ENCODE measurements at places on chromosomes 11 and 22.

DNA sequence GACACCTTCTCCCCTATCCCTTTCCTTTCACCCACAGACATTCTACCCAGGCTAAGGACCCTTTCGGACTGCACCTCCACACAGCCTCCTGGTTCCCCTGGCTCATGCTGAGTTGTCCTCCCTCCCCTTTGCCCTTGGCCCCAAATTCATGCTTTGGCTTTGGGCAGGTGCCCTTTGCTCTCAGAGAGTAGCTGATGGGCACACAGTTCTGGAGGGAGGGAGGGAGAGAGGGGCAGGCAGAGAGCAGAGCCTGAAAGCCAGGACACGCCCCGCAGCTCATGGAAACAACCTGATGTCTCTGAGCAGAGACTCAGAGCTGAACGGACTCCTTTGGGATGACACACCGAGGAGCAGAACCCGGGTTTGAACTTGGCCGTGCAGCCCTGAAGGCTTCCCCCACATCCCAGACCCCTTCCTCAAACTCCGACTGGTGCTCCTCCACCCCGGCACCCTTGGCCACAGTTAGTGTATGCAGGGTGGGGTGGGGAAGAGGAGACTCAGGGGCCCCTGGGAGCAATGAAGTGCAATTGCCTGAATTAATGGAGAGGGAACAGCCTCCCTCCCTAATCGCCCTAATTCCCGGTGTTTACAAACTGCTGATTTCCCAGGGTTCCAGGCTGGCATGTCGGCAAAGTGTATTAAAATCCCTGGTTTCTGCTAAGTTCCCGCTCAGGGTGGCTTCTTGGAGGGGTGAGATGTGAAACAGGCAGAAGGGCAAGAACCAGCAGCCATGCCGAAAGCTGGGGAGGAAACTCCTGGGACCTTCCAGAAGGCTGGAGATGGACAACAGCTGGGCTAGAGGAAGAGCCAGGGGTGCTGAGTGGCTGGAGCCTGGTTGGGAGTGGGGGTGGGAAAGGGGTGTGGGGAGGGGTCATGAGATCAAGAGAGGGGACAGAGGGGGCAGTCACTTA lies 71.2 kb upstream of the SHISAL1 start:
- no peak for DNase-seq

- DNase-seq: no peak
These were observed 227.6 kb downstream of the SBF2 start for GRCh38 chr11:10066441-10066840.

- peak; percentile 37 for DNase-seq
These were observed 91.8 kb upstream of the CD44 start for GRCh38 chr11:35047179-35047578.

GRCh38 chr11:36108881-36109589 lies 165.2 kb downstream of the LDLRAD3 start:
- DNase-seq: no peak

GRCh38 chr11:16771350-16772140 lies 33.1 kb downstream of the C11orf58 start:
- DNase-seq: no peak

GRCh38 chr11:96139691-96140090 lies 203.3 kb downstream of the MAML2 start:
- DNase-seq: no peak

DNA sequence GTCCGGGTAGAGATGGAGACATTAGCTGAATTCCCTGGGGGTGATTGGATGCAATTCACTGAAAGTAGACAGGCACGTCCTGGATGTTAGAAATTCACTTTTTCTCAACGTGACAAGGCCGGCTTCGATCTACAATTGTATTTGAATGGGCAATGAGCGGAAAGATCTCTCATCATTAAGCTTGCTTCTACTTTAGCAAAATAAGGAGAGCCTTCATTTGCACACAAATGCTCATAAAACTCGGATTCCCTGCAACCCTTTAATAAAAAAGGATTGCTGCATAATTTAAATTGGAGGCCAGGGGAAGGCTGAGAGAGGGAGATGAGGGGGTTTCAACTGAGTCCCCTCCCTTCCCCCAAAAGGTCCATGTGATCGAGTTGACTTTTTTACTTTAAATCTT lies 10.6 kb upstream of the PAX6 start:
- no peak for DNase-seq

- no peak for DNase-seq
These were observed 299.2 kb upstream of the API5 start for GRCh38 chr11:43012606-43013005.

- DNase-seq: no peak
These were observed 286.2 kb upstream of the NARS2 start for GRCh38 chr11:78860720-78861422.

DNA sequence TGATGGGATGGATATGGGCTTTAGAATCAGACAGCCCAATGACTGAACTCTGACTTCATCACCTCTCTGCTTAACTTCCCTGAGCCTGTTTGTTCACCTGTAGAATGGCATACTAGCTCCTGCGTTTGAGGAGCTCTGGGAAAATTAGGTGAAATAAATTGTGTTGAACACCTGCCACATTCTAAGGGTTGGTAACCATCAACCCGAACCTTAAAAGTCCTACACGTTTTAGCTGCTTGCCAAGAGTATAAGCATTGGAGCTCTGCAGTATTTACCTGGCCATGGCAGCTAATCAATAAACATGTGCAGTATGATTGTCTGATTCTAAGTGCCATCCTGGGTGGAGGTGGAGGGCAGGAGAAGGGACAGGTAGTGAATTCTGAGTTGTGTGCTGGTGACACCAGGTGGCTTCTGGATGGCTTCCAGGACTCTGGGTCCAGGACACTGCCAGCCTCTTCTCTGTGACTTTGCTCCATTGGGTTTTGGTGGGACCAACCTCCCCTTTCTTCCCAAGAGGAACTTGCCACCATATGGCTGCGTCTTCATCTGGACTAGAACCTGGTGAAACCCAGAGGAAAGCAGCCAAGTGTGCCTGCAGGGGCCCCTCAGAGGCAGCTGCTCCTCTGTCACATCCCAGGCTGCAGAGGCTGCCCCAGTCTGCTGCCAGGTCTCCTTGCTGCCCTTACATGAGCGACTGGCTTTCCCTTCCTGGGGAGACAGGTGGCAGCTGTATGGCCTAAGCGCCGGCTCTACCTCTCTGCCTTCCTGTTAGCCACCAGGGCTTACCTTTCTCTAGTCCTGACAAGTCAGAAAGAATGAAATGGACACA lies 85.6 kb downstream of the CACNG2 start:
- no peak for DNase-seq

- DNase-seq: no peak
These were observed 4.1 kb upstream of the B4GALNT4 start for GRCh38 chr11:364991-365725.

DNA sequence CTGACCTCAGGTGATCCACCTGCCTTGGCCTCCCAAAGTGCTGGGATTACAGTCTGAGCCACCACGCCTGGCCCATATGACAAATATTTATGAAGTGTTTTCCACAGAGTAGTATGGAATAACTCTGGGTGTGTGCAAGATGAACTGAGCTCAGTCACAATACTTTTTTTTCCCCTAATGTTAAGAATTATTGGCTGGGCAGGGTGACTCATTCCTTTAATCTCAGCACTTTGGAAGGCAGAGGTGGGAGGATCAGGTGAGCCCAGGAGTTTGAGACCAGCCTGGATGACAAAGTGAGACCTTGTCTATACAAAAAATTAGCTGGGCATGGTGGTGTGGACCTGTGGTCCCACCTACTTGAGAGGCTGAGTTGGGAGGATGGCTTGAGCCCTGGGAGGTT lies 6.4 kb downstream of the PTPRJ start:
- DNase-seq: no peak

DNA sequence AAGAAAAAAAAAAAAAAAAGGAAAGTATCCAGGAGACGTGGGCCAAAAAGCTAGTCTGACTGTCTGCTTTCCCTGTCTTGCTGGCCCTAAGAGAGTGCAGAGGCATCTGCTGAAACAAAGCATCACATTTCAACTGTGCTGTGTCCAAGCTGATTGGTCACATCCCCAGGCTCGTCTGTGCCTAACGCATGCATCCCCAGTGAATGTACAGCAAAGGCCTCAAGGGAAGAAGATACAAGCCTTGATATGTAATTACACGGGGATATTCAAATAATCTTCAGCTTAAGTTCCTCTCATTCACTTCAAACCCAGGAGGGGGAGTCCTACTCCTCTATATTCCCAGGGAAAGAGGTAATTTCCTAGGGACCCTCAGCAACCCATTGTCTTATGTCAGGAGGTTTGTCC lies 5.4 kb upstream of the SORL1 start:
- DNase-seq: no peak

DNA sequence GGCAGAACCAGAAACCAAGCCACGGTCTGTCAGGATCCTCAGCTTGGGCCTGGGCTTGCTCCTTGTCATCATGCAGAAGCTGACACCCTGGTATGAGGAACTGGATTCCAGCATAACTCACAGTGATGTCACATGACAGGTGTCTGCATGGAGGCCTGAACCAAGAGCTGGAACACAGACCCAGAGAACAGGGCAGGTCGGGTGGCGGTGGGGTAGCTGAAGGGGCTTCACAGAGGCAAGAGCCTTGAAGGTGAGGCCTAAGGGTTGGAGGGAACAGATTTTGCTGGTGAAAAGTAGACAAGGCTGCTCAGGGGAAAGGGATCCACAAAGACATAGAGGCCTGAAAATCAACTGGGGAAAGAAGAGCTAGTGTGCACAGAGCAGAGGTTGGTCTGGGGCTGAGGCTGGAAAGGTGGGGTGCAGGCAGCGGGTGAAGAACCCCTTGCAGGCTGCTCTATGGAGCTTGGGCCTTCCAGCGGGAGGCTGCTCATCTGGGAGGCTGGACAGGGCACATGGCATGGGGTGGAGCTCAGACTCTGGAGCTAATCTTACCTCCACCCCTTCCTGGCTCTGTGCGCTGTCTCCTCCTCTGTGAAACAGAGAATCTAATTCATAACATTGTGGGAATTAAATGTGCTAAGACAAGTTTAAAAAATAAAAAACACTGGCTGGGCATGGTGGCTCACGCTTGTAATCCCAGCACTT lies 18.4 kb upstream of the RPS3 start:
- peak; percentile 35 for DNase-seq

DNA sequence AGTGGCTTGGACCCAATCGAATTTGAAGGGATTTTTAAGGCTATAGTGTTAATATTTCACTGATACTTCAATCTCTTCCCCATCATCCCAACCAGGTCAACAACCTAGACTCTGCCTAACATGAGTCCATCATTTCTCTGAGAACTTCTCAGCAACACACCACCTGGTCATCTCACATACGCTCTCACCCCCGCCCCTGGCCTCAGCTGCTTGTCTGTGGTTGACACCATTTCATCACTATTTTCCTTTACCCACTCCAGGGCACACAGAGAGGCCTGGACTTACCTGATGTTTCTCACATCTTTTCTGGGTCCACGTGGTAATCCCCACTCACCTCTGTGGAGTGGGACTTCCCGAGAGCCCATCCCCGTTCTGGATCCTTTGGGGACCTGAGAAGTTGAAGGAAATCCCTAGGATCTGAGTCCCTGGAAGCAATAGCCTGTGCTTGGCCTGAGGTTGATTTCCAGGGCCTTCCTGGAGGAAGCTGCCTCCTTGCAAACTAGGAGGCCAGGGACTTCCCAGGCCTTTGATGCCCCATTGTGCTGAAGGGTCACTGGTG lies 3.2 kb downstream of the P2RX3 start:
- DNase-seq: no peak

DNA sequence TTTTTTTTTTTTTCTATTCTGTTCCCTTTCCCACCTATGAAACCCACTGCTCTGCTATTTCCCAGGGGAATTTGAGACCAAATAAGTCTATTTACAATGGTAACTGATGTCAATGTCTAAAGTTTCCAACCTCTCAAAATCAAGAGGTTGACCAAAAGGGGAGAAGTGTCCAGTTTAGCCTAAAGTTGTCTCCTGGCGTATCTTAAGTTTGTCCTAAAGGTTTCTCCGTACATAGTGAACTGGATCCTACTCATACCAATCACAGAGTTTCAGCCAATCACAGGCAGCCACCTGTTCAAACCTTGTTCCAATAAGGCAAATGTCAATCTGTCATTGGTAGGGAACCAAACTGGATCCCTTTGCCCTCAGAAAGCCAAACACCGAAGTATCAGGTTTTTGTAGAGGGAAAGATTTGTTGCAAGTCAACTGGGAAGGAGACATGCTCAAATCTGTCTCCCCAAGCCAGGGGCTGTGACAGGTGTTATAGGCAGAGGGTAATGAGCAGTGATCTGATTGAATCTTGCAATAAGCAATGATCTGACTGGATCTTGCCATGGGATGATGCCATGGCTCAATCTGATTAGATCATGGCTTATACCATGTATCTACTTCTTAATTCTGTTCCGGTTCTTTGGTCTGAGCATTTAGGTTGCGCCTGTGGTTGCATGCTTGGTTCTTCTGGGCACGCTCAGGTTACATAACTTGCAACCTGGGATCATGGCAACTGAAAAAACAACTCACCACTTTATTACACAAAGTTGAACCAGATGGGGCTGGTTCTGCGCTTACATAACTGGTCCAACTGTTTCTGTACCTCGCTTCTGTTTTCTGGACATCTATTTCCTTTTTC lies 1.1 kb upstream of the VPS37C start:
- no peak for DNase-seq

- DNase-seq: no peak
These were observed 414.0 kb downstream of the MN1 start for GRCh38 chr22:27387561-27387960.

GRCh38 chr11:113339929-113340589 lies 25.7 kb downstream of the TTC12 start:
- DNase-seq: no peak

DNA sequence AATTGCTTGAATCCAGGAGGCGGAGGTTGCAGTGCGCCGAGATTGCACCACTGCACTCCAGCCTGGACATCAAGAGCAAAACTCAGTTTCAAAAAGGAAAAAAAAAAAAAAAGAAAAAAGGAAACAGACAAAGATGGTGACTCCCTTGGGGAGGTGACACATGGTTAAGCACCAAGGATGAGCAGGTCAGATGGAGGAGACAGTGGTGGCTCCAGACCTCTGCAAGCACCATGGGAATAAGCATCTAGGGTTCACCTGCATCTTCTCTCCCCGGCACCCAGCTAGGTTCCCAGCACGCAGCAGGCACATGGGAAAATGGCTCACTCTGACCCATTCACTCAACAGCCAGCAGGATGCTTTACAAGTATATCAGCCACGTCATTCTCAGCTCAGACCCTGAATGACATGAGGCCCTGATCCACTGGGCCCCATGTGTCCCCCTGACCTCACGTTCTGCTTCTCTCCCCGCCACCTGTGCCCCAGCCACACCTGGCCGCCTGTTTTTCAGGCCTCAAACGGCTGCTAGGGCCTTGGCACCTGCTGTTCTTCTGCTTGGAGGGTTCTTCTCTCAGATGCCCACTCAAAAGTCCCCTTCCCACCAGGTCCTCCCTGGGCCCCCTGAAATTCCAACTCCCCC lies 24.2 kb downstream of the A4GALT start:
- no peak for DNase-seq

DNA sequence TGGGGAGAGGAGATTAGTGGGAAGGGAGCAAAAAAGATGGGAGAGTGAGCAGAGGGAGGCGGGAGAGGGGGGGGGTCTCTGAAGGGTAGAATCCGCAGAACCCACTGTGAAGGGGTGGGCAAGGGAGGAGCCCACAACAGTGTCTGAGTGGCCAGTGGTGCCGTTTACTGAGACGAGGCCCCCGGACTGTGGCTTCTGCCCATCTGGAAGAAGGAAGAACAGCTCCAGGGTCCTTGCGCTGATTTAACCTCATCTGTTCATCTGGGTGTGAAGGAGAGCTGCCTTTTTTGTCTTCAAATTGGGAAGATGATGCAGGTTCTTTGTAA lies 45.7 kb upstream of the ANO1 start:
- DNase-seq: no peak
